Progenitor cell of endocrine pancreas (in vitro differentiated cells): ENCODE measurements at places on chromosomes 1 and 21.

DNA sequence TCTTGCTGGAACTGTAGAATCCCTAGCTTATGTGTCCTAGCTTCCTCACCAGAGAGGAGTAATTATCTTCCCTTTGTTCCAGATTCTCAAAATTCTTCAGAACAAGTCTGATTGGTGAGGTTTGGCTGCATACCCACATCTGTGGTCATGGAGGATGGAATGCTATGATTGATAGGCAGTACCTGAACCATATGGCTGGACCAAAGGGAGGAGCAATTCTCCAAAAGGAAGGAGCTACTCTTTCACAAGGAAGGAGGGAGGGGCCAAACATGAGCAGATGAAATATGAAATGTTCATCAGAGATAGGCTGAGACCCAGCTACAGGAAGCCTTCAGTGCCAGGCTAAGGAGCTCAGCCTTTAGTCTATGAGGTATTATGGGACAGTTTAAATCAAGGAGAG lies 5.0 kb upstream of the RNF19B start:
- no peak for DNase-seq

DNA sequence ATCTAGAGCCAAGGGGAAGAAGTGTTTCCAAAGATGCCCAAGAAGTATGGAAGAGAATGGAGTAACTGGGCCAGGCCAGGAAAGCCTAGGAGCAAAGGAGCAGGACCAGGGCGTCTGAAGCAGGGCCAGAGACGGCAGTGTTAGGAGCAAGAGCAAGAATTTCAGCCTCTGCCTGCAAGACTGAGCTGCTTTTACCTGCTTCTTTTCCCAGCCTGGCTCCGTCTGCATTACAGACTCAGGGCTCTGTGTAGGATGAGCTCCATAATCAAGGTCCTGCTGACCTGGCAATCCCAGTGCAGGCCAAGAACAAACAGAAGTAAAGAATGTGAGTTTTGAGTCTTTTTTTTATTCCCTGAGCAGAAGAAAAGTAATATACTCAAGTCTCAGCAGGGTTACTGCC lies 10.1 kb downstream of the FMO1 start:
- no peak for DNase-seq

DNA sequence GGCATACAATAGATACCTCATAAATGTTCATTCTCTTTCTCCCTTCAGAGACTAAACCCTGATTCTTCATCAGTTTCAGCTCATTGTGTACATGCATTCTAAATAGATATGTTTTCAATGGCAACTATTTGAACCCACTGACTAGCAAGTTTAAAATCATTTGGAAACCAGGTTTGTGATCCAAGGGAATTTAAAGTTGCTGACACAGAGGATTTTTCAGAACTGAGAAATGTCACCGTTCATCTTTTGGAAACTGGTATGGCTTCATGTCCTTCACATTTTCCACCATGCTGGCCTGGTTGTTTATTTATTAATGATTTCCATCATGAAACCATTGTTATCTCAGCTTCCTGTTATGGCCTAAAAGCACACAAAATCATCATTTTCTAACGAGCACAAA lies 81.8 kb upstream of the BARHL2 start:
- no peak for DNase-seq

DNA sequence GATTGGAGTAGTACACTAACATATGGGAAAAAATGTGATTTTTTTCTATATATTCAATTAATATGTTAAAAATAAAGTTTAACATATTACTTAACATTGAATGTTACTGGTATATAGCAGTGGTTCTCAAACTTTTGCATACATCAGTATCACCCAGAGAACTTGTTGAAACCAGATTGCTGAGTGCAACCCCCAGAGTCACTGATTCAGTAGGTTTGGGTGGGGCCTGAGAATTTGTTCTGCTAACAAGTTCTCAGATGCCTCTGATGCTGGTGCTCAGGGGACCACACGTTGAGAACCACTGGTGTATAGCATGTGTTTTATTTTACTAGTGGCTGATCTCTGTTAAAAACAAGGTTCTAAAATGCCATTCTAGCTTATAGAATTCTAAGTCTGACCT lies 161.9 kb downstream of the HHIPL2 start:
- DNase-seq, result no peak
